Cortex of kidney (tissue), 1 donor: ENCODE measurements at places on chromosomes 4 and X.

DNA sequence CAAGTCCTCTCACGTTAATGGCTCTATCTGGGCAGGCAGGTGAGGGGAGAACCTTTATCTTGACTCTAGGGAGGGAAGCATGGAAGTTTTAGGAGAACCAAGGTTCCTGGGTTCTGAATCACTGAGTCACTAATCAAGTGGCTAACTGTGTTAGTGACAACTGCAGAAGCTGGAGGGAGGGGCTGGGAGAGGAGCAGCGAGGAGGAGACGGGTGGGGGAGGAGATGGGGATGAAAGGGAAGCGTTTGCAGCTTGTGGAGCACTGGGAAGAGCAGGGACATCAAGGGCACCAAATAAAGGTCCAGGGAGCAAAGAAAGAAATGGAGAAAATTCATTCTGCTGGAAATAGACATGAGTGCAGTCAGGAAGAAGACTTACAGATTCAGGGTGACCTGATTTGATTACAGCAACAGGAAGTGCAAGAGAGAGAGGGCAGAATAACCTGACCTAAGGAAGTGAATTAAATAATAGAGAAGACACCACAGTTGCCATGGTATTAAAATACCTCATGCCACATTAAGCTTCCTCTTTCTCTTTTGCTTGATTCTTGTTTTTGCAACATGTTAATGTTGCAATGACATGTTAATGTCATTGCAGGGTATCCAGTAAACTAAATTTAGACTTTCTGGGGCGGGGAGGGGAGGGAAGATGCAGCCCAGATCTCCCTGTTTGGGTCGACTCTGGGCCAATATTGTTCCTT is 4.5 kb upstream of the SETD7 start:
- DNase-seq = no peak

DNA sequence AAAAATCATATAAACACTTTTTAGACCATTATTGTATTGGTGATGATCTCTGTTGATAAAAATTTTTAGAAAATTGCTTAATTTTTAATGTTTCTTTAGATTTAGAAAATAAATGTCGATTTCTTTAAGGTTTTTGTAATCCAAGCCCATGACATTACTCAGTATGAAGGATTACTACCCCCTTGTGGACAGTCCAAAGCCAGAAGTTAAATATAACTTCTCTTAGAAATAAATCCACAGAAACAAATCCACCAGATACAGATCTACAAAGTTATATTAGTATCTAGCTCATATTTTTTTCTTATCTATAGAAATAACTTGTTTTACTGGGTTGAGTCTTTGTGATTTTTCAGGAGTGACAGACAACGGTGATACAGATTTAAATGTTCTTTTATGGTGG is 18.9 kb downstream of the TIFA start:
- DNase-seq = no peak

DNA sequence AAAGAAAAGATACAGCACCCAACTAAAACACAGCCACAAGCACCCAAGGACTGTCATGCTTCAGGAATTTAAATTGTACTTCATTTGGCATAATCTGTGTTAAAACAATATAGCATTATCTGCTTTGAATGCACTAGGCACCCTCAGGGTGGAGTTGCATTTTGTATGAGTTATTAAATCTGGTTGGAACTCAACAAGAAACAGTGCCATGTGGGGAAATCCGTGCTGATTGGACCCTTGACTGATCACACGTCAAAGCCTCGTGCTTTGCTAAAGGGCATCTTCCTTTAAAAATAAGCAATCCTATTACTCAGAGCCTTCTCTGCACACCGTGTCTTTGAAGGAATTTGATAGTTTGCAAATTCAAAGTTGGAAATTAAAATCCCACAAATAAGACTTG is 35.4 kb downstream of the IGFBP7 start:
- no peak for DNase-seq

DNA sequence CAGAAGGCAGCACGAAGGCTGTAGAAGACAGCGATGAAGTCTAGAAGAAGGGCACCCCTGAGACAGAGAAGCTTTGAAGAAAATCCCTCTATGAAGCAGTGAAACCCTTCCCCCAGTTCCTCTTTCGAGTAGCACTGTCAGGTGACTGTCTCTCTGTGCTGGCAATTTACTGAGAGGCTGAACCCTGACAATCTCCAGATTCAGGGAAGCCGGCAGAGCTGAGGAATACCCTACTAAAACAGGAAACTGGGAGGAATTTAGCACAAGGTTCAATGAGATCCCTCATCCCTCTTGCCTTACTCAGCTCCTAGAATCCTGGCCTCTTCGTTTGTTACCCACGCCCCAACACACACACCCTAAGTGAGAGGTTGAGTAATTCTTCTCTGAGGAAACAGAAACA is 239.7 kb upstream of the NOCT start:
- DNase-seq = no peak

DNA sequence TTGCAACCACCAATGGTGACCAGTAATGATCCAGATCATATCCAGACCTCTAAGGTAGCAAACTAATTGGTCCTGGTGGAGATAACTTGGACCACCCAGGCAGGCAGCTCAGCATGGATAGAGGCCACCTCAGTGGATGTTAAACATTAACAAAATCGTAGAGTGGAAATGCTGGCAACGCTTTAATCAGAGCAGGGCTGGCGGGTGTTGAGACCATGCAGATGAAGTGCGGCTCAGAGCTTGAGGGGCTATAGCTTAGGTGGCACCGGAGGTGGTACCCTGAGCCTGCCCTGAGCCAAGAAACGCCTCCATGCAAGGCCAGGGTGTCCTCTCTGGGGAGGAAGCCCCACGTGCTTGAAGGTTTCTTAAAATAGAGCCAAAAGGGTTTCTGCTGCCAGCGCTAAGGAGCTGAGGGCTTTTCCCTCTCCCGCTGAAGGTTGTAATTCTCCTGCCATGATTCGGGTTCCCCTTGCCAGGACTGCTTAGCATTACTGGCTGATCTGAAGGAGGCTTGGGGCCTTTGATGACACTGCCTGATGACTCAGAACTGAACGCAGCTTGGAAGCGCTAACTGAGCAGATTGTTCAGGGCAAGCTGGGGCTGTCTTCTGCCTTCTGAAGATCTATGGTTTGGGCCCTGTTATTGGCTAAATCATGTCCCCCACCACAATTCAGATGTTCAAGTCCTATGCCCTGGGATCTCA is 177.8 kb upstream of the ATP6AP2 start:
- no peak for DNase-seq

DNA sequence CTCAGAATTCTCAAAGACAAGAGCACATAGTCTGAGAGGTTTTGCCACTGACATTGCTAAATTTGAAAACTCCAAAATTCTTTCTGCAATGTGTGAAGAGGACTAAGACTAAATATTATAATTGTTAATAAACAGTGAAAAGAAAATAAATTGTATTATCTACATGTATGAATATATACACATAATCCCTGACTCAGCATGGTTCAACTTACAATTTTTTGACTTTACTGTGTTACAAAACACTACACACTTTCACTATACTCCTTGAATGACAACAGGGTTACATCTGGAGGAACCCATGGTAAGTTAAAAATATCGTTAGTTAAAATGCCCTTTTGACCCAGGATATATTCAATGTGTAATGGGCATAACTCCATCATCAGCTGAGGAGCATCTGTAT is 2017.2 kb upstream of the TENM3 start:
- no peak for DNase-seq

GRCh38 chr4:106718548-106718947 is 317.6 kb downstream of the DKK2 start:
- DNase-seq = no peak

DNA sequence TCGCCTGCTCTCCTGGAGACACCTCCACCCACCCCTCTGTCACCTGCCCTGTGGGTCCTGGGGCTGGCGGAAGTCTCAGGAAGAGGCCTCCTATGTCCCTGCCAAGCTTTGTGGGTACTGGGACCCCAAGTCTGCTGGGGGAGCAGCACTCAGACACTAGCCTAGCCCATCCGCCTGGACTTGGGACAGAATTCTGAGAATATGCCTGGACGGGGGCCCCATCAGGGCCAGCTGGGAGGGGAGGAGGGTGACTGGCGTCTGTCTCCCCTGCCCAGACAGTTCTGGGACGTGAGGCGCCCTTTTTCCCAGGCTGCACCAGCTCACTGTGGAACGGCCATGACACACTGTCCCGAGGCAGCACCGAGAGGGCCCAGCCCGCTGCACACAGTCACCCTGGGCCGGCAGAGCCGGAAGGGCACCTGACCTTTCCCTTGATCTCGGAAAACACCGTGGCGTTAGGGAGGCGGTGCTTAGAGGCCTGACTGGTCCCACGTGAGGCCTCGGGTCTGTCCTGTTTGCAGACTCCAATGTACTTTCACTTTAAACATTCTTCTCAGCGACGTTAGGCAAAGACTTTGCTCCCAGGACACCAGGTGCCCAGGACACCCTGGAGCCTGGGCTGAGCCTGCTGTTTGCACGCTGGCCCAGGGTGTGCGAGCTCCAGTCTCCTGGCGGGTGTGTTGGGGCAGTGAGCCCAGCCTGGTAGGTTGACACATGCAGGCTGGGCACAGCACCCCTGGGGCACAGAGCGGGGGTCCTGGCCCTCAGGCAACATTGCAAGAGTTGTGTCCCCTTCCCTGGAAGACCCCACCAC is 700 bp downstream of the SLC26A1 start:
- no peak for DNase-seq

DNA sequence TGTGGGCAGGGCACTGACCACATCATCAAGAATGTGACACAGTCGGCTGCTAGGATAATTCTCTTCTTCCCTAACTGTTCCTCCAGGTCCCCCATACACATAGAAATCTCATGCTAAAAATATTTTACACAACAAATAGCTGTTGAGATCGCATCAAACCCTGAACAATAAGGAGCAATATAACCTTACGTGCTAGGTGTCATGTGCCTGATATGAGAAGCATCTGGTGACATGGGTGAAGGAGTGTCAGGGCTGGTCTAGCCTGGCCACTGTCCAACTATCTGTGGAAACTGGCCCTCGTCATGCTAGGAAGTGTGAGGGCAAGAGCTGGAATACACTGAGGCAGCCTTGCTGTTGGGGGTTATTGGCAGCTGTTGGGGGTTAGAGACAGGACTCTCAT is 167.3 kb upstream of the PGRMC2 start:
- DNase-seq = no peak

DNA sequence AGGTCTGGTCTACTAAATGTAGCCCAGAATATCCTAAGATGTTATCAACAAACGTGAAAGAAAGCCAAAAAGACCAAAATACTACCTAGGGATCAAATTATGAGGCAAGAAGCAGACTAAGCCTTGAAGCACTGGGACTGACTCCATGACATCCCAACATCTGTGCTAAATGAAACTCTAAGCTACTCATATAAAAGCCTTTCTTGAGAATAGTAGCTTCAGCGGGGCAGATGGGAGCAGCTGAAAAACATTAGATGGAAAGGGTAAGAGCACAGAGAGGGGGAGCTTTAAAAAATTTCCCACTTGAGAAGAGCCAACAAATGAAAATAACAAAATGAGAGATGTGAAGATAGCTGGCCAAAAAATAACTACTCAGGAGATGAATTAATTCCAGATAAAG is 81.7 kb downstream of the MAD2L1 start:
- no peak for DNase-seq

- peak; percentile 6 for DNase-seq
These were observed 973 bp downstream of the ADAMTS3 start for GRCh38 chr4:72567821-72568675.

- DNase-seq = no peak
These were observed 1567.9 kb upstream of the TENM3 start for GRCh38 chr4:180675359-180675650.

- DNase-seq = no peak
These were observed 688 bp upstream of the EVC start for GRCh38 chr4:5710065-5710960.

DNA sequence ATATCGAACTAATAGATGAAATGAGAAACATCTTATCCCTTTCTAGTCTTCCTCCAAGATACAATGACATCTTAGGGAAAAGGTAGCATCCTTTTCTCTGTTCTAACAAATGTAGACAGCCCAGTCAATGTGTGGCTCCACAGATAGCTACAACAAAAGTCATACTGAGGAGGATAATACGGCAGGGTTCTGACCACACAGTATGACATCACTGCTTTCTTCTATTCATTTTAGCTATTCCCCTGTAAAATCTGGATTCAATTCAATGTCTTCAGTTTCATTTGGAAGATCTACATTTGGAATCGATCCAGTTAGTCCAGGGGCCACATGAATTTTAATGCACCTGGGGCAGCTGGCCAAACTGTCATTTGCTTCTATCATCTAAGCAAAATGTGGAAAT is 51.4 kb downstream of the ENOX2 start:
- no peak for DNase-seq

GRCh38 chrX:31374786-31375185 is 302.9 kb upstream of the FTHL17 start:
- DNase-seq = no peak

DNA sequence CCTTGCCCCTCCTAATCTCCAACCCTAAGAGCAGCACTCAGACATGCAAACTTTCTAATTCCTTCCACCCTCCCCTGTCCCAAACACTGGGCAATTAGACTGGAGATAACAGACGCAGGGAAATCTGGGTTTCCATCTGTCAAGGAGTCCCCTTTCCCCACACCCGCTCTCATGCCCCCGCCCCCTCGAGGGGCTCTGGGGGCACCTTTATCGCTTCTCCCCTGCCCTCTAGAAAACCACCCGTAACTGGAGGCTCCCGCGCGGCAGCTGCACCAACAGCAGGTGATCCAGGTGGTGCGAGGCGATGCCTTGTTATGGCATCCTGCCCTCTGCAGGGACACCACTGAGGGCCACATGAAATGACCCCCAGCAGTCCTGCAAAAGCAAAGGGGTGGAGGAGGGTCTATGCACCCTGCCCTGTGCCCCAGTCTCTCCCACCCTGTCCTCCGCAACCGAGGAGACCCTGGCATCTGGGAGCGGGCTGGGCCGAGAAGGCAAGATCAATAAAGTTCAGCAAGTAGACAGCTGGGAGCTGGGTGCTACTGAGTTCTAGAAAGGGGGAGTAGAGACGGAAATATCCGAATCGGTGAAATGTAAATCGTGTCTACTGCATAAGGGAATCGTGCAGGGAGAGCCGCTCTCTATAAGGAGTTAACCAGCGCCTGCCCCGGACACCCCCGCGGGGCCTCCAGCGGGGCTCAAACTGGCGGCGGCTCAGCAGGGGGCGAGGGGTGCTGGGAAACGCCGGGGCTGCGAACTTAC is 1.6 kb downstream of the KCTD8 start:
- DNase-seq = no peak

DNA sequence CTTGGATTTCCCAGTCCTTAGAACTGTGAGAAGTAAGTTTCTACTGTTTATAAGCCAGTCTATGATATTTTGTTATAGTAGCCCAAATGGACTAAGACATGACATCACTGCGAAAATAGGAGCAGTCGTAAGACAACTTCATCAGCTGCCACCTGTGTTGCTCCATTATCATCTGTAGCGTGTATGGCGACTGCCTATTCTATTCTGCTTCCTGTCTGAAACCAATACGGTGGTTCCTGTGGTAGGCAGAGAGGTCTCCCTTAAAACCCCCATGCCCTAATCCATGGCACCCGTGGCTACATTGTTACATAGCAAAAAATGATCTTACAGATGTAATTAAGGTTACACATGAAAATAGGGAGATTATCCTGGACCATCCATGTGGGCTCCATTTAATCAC is 105.4 kb upstream of the FAT1 start:
- no peak for DNase-seq

GRCh38 chr4:169766741-169767140 is 9.0 kb upstream of the HPF1 start:
- no peak for DNase-seq

- DNase-seq = no peak
These were observed 18.4 kb downstream of the PNPLA4 start for GRCh38 chrX:7908821-7909220.
